Activated effector memory CD4-positive, alpha-beta T cell treated with anti-CD3 and anti-CD28 coated beads, Interleukin-2, amount 50 U/mL, for 16 hours (primary cell): ENCODE measurements at places on chromosomes 7 and 10.

DNA sequence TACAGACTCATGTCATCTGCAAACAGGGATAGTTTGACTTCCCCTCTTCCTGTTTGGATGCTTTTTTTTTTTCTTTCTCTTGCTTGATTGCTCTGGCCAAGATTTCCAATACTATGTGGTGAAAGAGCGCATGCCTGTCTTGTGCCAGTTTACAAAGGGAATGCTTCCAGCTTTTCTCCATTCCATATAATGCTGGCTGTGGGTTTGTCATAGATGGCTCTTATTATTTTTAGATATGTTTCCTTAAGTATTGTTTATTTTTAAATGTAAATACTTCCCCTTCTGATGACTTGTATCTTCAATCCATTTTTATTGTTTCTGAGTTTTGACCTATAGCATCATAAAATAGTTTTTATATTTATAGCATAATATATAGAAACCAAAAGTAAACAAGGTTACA lies 17.9 kb downstream of the FAM237B start:
- DNase-seq, result no peak

DNA sequence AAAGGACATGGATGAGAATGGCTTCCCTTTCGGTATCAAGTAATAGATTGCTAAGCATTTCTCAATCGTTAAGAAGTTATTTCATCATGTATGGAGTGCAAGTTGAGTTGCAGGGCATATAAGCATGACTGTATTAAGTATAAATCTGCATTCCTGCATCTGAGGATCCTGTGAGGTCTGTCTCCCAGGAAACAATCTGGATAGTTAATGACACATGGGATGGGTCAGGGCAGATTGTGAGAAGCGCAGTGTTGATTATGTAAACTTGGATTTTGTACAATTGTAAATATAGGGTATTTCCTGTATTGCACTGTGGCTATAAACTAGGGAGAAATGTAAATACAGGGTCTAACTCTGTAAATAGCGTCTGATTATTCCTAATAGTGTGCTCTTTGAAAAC lies 102.6 kb downstream of the PLXDC2 start:
- DNase-seq, result no peak

- no peak for DNase-seq
Observed at GRCh38 chr10:3977761-3978160, 192.8 kb upstream of the KLF6 start.

GRCh38 chr10:125208854-125209565 lies 48.6 kb upstream of the CTBP2 start:
- no peak for DNase-seq

DNA sequence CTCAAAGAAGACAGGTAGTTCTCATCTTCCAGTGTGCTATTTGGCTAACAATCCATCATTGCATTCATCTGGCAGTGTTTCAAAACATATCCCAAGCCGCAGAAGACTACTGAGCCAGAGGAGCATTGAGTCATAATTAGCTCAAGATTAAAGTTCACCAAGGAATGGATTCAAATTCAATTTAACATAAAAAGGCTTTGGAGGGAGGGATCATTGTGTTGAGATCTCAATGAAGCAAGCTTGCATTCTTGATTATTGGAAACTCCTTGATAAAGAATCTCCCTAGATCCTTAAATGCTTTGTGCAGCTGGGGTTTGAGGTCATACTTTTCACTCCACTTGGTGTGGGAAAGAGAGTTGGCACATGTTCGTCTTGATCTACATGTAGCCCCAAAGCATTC lies 142.8 kb upstream of the SEMA3A start:
- DNase-seq, result no peak
